ENCODE measurements at places on chromosomes 2 and 18.
A peak's percentile ranks its signal among the peaks of the same experiment; 100 is the strongest.

GRCh38 chr2:25230198-25230947 is 62.0 kb upstream of the POMC start:
- DNase-seq = no peak

DNA sequence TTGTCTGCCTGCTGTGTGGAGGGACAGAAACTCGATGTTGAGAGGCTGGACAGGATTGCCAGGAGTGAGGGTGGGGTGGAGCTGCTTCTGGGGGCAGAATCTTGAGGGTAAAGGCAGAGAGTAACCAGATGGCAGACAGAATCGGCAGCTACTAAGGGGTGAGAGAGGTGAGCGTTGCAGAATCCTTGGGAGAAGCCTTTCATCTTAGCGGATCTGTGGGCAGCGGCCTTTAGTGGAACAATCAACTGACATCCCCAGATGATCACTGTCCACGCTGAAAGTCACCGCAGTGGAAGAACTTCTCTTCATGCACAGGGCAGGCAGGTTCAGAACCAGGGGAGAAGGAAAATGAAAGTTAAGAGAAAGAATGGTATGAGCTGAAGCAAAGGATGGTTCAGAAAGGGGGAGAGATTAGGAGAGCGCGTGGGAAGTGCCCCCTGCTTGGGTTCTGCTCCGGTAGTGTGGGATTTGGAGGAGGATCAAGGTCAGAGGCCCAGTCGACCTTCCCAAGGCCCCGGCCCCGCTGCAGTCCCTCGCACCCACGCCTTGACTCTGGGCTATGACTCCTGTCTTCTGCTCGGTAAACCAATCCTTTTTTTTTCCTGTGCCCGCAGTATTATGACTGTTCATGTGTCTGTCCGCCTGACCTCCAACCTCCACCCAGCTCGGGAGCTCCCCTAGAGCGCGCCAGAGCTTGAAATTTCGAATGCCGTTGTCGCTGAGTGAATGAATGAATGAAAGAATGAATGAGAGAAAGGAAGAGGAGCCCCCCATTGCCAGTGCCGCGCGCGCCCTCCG is 584 bp downstream of the BOLA3 start:
- peak; percentile 29 for DNase-seq

DNA sequence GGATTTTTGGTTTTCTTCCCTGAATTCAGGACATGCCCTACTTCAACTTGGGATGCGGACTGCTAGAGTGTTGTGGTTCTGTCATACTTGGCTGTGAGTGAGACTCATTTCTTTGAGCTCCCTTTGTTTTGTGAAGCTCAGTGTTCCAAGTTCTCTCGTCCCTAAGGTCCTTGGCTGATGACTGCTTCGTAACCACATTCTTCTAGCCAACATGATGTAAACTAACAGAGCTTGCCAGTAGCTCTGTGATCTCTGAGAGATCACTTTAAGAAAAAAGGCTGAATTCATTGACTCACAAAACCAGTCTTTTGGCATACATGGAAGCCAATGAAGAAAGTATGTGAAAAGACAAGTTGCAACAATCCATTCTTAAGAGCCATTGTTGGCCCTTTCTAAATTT is 96.9 kb upstream of the MSTN start:
- DNase-seq = no peak

DNA sequence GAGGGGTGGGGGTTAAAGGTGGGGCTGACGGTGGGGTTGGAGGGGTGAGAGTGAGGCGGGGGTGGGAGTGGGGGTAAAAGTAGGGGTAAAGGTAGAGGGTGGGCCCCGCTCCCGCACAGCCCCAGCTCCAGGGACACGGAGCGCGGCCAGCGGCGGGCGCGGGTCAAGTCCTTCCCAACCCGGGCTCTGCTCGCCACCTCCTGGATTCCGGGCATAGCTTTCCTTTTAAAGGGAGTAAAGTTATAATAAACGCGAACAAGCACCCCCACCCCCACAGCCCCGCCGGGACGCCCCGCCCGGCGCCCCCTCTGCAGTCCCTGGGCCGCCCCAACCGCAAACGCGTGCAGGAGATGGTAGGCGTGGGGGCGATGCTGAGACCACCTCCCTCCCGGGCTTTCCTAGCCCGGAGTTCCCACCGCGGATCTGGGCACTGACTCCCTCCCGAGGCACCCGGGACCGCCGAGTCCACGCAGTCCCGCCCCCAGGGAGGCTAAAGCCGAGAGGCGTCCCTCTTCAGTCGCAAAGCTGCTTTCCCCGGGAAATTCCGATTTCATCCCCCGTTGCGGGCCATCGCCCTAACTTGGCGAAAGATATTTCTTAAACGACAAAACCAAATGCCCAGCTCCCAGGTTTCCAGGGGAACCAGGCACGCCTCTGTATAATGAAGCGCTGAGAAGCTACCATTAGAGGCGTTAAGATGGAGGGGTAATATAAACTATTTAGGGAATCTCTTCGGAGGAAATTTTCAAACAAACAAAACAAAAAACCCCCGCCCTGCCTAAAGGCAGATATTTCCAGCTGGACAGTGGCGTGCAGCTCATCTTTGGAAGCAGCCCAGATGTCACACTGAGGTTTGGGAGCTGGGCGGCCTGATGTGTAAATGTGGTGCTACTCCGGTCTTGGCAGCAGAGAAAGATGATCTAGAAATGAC is at the start of gene LIMS2:
TSS of gene LIMS2 (minus strand) at position 200 of the 931 bp plus-strand sequence. CDS start 506 bp downstream, outside the sequence.
- DNase-seq = no peak

- DNase-seq = no peak
Observed at GRCh38 chr2:43032213-43033015, 194.0 kb downstream of the ZFP36L2 start.

DNA sequence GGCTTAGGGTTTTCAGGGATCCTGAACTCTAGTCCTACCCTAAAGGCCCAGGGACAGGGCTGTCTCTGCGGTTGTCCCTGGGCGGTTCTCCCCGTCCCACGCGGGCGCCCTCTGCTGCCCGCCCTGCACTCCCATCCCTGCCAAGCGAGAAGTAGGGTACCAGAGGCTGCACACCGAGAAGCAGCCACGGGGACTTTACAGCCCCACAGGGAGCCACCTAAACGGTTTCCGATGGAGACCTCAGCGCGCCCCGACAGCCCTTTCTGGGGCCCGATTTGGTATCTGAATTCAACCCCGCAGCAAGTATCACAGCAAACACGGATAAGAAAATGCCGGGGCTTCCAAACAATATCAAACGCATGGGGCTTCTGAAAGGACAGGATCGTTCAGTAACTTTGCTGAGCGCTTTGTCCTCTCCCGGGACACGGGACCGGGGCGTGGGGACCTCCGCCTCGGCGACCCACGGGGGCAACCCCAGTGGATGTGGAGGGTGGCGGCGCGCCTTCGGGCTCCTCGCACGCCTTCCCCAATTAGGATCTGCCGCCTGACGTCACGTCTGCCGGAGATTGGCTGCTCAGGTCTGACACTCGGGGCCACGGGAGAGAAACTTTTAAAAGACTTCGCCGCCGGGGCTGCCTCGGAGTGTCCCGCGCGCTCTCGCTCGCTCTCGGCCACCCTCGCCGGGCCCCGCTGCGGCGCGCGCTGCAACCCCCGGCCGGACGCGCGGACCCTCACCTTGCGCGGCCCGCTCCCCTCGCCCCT is at the start of gene LTBP1:
TSS of gene LTBP1 (plus strand) at position 640 of the 762 bp plus-strand sequence. CDS start 372 bp downstream, outside the sequence.
- DNase-seq = peak; percentile 62

- DNase-seq = no peak
Observed at GRCh38 chr2:237290261-237290660, 123.7 kb downstream of the COL6A3 start.

DNA sequence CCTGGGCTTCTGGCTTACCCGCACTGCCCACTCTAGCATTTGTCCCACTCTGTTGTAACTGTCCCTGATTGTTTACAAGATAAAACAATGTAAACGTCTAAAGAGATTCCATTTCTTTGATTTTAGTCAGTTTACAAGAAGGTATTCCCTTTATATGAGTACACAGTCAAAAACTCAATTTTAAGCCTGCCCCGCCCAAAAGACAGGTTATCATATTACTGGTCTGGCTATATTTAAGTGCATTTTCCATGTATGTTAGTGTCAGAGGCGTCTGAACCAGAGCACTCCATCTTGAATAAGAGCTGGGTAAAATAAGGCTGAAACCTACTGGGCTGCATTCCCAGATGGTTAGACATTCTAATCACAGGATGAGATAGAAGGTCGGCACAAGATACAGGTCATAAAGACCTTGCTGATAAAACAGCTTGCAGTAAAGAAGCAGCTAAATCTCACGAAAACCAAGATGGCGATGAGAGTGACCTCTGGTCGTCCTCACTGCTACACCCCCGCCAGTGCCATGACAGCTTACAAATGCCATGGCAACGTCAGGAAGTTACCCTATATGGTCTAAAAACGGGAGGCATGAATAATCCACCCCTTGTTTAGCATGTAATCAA is 15.0 kb downstream of the GPR45 start:
- no peak for DNase-seq

GRCh38 chr2:32714521-32714920 is 86.7 kb downstream of the TTC27 start:
- DNase-seq = no peak

DNA sequence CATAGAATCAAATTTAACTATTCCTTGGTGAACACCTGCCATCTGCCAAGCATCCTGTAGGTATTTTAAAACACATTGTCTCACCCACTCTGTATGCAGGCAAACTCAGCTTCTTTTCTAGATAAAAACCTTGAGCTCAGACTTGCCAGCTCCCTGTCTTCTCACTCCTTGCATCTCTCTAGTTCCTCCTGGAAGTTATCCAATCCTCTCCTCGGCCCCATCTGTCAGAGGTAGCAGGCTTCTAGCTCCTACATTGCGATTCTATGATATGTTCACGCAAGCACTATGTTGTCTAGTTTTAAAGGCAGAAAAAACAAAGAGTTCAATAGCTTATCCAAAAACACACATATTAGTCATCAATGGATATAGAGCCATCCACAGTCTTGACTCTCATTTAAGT is 67.0 kb upstream of the APCDD1 start:
- no peak for DNase-seq

DNA sequence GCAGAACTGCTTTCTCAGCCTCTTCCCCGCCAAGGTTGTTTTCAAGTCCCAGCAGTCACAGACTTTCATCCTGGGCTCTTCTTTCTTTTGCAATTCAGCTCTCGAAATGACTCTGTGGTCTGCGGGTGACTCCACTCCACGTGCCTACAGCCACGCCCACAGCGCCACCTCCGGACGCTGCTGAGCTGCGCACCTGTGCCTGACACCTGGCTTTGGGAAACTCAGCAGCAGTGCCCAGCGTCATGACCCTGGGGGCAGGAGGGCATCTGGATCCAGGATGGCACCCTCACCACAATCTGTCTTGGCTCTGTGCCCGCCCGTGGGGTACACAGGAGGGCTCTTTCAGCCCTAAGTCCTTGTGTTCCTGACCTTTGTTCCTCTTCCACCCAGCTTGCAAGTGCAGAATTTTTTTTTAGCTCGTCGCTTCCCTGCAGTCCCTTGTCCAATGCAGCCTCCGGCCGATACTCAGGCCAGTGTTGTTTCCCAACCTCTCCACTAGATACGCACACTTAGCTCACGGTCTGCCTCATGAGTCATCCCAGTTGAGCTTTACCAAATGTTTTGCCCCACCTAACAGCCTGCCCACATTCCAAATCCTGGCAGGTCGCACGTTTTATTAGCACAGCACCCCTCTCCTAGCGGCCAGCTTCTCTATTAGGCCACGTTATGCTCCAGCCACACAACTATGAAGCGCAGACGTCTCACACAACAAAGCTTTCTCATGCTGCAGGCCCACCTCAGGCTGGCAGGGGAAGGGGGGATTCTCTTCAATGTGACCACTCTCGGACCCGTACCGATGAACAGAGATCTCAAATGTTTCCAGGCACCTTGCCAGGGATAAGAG is 6.5 kb upstream of the CAPN10 start:
- no peak for DNase-seq

- no peak for DNase-seq
Observed at GRCh38 chr18:55124078-55124763, 165.0 kb upstream of the CCDC68 start.

GRCh38 chr2:31101701-31102100 is 36.5 kb downstream of the GALNT14 start:
- no peak for DNase-seq

DNA sequence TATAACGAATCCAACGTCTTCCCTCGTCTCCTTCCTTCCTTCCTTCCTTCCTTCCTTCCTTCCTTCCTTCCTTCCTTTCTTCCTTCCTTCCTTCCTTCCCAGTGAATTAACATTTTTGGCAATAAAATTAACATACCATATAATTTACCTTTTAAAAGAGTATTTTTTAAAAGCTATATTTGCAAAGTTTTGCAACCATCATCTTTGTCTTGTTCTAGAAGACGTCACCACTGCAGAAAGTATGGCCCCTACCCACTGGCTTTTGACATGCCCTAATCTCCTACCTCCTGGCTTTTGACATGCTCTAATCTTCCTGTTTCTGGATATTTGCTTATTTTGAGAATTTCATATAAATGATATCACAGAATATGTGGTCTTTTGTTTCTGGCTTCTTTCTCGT is 1023.9 kb upstream of the ZEB2 start:
- DNase-seq = no peak

DNA sequence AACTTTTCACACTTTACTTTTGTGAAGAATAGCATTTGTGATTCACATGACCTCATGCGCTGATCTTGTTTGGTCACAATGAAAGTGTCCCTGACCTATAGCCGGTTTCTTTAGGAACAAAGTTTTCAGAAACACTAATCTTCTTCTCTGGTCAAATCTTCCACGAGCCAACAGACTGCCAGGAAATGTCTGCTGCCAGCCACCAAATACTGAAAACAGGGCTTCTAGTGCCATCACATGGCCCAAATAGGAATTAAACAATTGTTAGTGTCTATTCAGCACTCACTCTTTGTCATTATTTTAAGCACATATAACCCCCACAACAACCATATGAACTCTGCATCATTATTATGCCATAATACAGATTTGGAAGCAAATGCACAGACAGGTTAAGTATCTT is 286.5 kb upstream of the SYT4 start:
- DNase-seq = peak; percentile 59

DNA sequence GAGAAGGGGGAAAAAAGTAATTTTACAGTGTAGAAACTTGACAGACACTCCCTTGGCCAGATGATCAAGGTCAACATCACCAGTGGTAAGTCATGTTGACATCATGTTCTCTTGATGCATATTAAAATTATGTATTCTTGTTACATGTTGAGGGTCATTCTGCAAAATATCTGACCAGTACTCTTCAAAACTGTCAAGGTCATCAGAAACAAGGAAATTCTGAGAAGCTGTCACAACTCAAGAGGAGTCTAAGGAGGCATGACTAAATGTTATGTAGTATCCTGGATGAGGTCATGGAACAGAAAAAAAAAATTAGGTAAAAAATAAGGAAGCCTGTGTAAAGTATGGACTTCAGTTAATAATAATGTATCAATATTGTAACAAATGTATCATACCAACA is 6.3 kb downstream of the SGPP2 start:
- DNase-seq = no peak

- no peak for DNase-seq
Observed at GRCh38 chr18:12283256-12283655, 24.8 kb upstream of the TUBB6 start.

DNA sequence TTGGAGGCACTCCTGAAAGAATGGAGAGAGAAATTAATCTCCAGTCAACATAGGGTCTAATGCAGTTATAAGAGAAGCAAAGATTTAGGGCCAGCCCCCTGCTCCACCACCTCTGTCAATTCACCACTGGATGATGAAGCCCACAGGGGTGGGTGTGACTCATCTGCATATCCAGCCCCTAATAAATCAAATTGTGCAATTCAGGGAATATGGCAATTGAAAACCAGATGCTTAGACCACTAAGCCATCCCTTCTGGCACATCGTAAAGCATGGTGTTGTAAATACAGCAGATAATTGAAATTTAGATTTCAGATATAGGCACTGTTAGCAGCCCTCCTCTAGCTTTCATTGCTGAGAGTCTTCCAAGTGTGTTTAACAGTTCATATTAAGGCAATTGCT is 541.4 kb downstream of the PARD3B start:
- peak; percentile 44 for DNase-seq

- DNase-seq = no peak
Observed at GRCh38 chr18:43590182-43590903, 313.1 kb upstream of the SYT4 start.

GRCh38 chr2:198062826-198063225 is 258.4 kb downstream of the PLCL1 start:
- no peak for DNase-seq

All from SK-N-DZ (cell line).